ENCODE measurements at places on chromosomes 16 and 17.

DNA sequence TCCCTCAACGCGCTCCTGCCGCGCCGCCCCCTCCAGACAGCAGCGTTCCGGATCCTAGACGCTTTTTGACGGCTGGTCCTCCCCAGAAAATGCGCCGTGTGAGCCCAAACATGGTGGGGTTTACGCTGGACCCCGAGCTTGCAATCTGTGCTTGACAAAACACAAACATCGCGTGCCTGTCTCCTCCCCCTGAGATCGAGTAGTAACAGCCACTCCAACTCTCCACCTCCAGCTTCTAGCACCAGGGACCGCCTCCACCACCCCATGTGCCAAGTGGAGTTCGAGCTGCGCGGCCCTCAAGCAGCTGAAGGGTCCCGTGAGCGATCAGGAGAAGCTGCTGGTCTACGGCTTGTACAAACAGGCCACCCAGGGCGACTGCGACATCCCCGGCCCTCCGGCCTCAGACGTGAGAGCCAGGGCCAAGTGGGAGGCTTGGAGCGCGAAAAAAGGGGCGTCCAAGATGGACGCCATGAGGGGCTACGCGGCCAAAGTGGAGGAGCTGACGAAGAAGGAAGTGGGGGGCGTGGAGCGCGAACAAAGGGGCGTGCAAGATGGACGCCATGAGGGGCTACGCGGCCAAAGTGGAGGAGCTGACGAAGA is 656 bp upstream of the GEMIN4 start:
- peak; percentile 48 for DNase-seq

DNA sequence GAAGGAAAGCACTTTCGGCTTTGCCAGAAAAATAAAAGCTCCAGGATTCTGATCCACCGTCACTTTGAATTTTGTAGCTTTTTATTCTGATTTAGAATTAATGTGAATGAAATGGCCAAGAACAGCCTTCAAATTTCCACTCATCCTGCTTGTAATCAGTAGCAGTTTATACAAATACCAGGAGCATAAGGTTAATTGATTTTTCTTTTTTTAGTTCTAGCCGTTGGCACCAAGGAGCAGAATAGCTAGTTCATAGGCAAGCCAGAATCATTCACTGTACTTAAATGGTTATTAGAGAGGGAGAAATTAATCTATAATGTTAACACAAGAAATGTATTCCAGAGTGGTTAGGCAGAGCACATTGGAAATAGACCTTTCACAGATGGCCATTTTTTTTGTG is 41.1 kb upstream of the CACNG5 start:
- no peak for DNase-seq

DNA sequence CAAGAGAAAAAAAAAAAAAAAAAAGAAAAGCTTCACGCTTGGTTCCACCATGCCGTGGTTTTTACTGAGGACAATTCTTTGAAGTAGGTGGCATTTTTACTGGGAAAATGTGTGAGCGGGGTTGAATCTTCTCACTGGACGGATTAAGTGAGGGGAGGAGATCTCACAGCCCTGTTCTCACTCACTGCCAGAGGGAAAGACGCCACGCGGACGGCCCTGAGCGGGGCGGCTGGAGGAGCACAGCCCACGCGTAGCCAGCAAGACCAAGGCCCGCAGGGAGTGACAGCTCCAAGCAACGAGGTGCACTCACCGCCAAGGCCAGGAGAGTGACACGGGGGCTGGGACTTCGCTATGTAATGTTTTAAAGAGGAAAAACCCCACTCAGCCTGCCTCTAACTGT is 43.1 kb downstream of the MRM3 start:
- DNase-seq: no peak

DNA sequence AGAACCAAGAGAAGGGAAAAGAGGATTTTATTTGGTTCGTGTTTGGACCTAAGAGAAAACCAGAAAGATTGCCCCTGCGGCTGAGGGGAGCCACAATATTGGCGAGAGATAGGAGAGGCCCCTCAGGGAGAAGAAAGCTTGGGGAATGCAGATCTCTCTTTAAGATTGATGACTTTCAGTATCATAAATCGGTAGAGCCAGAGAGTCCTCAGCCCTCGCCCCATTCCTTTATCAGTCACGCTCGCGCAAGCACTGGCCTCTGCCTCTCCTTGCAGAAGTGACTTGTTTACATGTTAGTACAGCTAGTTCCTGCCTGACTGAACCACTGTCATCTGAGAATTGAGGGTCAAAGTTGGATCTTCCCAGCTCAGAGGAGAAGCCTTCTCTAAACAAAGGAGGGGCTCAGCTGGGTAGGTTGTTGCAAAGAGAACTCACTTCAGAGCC is 21.5 kb upstream of the KRT19 start:
- DNase-seq: no peak

- peak; percentile 46 for DNase-seq
Observed at GRCh38 chr17:67139784-67140665, 95.7 kb downstream of the CACNG1 start.

- no peak for DNase-seq
Observed at GRCh38 chr17:55228683-55229192, 36.0 kb upstream of the HLF start.

- DNase-seq: no peak
Observed at GRCh38 chr16:67163999-67164558, 466 bp upstream of the HSF4 start.

DNA sequence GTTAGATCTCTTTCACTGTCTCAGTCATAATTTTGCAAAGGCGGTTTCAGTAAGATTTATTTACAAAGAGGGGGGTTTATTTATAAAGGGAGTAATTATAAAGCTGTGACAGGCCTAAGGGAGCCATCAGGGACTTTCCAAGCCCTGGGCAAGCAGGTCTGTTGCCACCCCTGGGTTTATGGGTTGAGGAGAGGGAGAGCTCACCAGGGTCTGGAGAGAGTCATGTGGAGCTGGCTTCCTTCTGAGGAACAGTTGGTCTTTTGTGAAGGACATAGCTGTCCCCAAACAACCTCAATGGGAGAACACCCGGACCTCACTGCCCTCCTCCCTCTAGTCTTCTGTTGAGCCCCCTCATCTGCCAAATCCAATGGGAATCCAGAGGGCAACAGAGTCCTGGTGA is 9.8 kb downstream of the ITGAM start:
- DNase-seq: no peak

- DNase-seq: peak; percentile 85
Observed at GRCh38 chr16:56848955-56849689, 15.9 kb upstream of the SLC12A3 start.

DNA sequence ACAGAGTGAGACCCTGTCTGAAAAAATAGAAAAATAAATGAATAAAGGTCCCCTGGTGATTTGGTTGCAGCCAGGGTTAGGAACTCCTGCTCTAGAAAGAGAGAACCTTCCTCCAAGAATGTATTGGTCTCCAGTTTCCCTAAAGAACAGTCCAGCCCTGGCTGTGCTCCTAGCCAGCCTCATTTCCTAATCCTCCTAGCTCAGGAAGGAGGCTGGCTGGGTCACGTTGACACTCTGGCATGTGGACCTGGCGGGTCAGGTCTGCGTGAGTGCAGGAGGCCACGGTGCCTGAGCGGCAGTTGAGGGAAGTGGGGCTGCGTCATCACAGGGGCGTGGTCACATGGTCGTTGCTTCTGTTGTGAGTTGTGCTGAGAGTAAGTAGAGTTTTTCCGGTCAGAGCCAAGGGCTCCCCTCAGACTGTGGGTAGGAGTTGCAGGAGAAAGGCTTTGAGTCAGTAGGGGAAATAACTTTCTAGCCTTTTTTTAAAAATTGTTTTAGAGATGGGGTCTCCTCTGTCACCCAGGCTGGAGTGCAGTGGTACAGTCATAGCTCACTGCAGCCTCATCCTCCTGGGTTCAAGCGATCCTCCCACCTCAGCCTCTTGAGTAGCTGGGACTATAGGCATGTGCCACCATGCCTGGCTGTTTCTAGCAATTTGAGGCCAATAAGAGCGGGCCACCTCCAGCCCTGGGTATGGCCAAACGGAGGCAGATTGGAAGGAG is 194.0 kb upstream of the CIBAR2 start:
- DNase-seq: peak; percentile 56

DNA sequence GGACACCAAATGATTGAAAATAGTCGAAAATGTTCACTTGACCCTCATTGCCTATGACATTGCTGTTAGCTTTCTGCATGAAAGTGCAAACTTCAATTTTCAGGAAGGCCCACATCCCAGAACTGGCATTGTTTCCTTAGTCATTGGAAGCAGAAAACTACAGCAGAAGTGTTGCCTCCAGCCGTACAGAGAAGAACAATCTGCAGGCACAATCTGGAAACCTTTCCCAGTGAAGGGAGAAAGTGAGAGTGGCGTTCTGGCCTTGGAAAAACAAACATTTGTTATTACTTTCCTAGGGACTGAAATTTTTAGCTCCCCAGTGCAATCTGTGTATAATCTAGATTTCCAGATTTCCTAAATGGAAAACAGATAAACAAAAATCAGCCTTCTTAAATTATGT is 529.5 kb upstream of the RBFOX1 start:
- no peak for DNase-seq

- DNase-seq: no peak
Observed at GRCh38 chr16:2769675-2770056, 7.4 kb downstream of the ELOB start.

DNA sequence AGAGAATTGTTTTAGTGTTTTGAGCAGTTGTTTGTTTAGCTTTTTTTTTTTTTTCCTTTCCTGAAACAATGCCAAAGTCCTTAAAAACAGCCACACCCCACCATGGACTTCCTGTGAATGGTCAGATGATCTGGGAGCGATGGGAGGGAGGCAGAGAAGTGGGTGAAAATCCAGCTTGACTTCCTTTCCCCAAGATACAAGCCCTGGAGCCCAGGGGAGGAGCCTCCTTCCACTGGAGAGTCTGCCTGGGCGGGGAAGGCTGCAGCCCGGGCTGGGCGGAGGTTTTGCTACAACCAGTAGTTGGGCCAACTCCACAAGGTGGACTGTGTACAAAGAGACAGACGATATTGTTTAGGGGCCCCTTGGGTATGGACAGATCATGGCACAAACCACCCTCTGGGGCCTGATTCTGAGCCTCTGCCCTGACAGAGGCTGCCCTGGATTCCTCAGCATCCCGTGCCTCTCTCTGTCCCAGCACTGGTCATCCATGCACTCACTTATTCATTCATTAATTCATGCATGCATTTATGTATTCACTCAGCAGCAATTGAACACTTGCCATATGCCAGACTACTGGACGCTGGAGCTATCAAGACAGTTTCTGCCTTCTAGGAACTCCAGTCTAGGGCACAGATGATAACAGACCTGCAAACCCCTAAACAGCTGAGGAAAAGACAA is 29.8 kb downstream of the WSB1 start:
- no peak for DNase-seq

GRCh38 chr17:17557796-17558195 is 33.7 kb downstream of the PEMT start:
- DNase-seq: no peak

DNA sequence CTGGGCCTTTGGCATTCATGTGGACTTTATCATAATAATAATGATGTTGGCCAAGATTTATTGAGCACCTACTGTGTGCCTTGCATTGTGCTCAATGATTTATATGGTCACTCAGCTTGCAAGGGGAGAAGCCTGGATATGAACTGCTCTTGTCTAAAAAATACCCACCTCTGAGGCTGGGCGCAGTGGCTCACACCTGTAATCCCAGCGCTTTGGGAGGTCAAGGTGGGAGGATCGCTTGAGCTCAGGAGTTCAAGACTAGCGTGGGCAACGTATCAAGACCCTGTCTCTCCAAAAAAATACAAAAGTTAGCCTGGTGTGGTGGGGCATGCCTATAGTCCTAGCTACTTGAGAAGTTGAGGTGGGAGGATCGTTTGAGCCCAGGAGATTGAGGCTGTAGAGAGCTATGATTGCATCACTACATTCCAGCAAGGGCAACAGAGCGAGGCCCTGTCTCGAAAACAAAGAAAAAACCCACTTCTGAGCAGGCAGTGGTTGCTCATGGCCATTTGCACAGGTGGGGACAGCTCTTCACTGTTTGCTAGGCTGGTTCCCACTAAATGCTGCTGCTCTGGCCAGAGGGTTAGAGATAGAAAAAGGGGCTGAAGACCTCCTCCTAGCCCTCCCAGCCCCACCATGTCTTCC is 4.3 kb upstream of the ADGRG1 start:
- DNase-seq: no peak

GRCh38 chr17:74410001-74410443 is 21.9 kb upstream of the GPRC5C start:
- no peak for DNase-seq

- no peak for DNase-seq
Observed at GRCh38 chr16:74461826-74462225, 40.5 kb upstream of the CLEC18B start.

- peak; percentile 68 for DNase-seq
Observed at GRCh38 chr17:67779098-67779672, 46.1 kb upstream of the BPTF start.

GRCh38 chr16:85986931-85987749 is 88.2 kb downstream of the IRF8 start:
- DNase-seq: no peak

DNA sequence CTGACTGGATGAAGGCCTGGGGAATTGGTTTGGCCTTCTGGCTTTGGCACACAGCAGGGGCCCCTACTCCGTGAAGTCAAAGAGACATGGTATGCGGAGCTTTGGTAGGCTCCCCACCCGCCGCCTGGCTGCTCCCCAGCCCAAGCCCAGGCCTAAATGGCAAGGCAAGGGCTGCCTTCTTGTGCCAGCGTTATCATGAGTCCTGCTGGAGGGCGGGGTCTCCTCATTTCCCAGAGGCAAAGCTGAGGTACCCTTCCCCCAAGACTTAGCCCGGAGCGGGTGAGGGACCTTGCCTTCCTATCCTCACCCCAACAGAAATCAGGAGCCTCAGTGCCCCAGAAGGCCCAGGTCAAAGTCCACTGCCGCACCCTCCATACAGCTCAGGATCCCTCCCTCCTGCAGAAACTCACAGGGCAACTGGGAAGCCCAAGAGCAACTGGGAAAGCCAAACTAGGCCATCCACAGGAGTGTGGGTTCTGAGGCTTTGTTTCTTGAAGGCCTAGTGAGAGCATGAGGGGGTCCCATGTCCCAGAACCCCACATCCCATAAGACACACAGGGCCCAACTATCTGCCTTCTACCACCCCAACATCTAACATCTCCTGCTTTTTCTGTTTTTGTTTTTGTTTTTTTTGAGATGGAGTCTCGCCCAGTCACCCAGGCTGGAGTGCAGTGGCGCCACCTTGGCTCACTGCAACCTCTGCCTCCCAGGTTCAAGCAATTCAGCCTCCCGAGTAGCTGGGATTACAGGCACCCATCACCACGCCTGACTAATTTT is 9.3 kb downstream of the PGAP3 start:
- no peak for DNase-seq

DNA sequence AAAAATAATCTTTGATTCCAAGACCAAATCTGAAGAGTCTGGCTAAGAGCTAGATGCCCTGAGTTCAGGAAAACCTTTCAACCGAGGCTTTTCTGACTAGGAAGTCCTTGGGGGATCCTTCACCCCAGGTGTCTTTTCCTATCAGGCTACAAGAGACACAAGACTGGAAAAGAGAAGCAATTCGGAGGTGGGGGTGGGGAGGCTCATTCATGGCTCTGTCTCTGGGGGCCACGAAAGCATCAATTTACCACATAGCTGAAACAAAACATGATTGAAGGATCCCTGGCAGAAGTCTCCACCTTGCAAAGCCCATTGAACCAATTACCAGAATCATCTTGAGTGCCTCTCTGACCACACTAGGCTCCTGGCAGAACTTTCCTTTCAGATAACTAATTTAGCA is 239.8 kb upstream of the SALL1 start:
- no peak for DNase-seq

- DNase-seq: no peak
Observed at GRCh38 chr16:82040296-82040695, 5.2 kb downstream of the HSD17B2 start.
